ENCODE measurements at places on chromosomes 13 and 19.
A peak's percentile ranks its signal among the peaks of the same experiment; 100 is the strongest.

DNA sequence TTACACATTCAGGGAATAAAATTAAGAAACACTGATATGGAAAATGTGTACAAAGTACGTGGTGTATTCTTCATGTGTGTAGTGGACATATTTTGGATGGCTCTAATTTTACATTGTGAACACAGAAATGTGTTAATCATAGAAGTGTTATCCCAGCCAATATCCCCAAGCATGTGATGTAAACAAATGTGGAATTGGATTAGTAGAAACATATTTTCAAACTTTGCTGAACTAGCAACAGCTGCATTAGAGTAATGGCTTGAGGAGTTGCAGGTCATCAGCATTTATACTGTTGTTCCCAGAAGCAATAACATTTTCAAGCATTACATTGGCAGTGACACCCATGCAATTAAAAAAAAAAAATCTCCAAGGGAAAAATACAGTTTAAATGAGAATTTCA, 600.6 kb downstream of the SLITRK1 start:
- DNase-seq = no peak

- no peak for DNase-seq
These were observed 20.8 kb downstream of the RANBP3 start for GRCh38 chr19:5957170-5957569.

GRCh38 chr19:42594617-42595489, at the start of gene CEACAM8:
TSS of gene CEACAM8 (minus strand) at chr19:42594924. CDS start at chr19:42594828, 96 bp downstream.
- DNase-seq = no peak

- DNase-seq = no peak
These were observed 51.5 kb downstream of the KLF12 start for GRCh38 chr13:74082741-74083160.

- DNase-seq = no peak
These were observed 85.0 kb upstream of the UBL3 start for GRCh38 chr13:29935309-29935981.

GRCh38 chr13:57874530-57874929, 243.0 kb downstream of the PCDH17 start:
- DNase-seq = no peak

DNA sequence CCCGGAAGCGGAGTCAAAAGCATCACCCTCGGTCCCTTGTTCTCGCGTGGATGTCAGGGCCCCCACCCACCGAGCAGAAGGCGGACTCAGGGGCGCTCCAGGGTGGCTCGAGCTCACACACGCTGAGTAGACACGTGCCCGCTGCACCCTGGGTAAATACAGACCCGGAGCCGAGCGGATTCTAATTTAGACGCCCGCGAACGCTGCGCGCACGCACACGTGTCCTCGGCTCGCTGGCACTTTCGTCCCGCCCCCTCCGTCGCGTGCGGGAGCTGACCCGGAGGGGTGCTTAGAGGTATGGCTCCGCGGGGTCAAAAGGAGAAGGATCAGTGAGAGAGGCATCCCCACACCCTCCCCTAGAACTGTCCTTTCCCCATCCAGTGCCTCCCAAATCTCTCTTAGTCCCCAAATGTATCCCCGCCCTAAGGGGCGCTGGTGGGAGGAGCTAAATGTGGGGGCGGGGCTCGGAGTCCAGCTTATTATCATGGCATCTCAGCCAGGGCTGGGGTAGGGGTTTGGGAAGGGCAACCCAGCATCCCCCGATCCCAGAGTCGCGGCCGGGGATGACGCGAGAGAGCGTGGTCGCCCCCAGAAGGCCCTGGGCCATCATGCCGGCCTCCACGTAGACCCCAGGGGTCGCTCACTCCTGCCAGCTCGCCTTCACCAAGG, 451 bp upstream of the ICAM5 start:
- peak; percentile 62 for DNase-seq

- DNase-seq = no peak
These were observed 9.8 kb upstream of the ZNF544 start for GRCh38 chr19:58218899-58219298.

DNA sequence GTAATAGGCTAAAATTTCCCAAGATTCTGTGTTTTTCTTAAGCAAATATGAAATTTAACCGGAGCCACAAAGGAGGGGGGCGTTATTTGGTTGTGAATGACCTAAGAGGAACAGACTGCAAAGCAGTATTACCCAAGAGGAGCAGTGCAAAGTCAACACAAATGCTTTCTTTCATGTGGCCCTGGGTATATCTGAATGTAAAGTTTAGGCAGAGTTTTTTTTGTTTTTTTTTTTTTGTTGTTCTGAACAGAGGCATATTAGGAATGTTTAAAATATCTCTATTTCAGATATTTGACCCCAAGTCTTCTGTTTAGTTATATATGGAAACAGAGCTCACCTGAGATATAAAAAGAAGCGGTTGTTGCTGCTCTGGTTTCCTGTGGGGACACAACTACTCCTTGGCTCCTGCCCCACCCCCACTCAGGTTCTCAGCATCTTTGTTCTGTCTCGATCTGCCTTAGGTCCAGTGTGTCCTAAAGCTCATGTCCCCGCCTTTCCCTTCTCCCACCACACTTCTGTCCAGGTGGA, 220.7 kb downstream of the RFC3 start:
- no peak for DNase-seq

- no peak for DNase-seq
These were observed 249.6 kb downstream of the GPC5 start for GRCh38 chr13:91648012-91648411.
